ENCODE measurements at places on chromosomes 11 and 22. TPM values are rescaled to one million over a fixed set of nuclear protein-coding genes. Genes with fewer than 3 reads are reported as not detected.

The CELSR1 gene
- 23.4 TPM for polyA plus RNA-seq

The MUC5AC gene
- polyA plus RNA-seq, result not detected

GRCh38 chr22:43945632-43946383 is 9.4 kb upstream of the SAMM50 start:
- peak; percentile 70 for DNase-seq
- peaks cover 3% of the 10 kb centered on the region for H3K27me3 ChIP-seq
- H3K27ac ChIP-seq, result no peak overlapping the region
- H3K4me3 ChIP-seq, result no peak overlapping the region
- no peaks in the 10 kb centered on the region for H3K36me3 ChIP-seq

- no peak overlapping the region for H3K27ac ChIP-seq
- H3K4me1 ChIP-seq, result no peaks in the 10 kb centered on the region
- DNase-seq, result no peak
Observed at GRCh38 chr11:107849790-107850189, 8.8 kb downstream of the SLC35F2 start.

DNA sequence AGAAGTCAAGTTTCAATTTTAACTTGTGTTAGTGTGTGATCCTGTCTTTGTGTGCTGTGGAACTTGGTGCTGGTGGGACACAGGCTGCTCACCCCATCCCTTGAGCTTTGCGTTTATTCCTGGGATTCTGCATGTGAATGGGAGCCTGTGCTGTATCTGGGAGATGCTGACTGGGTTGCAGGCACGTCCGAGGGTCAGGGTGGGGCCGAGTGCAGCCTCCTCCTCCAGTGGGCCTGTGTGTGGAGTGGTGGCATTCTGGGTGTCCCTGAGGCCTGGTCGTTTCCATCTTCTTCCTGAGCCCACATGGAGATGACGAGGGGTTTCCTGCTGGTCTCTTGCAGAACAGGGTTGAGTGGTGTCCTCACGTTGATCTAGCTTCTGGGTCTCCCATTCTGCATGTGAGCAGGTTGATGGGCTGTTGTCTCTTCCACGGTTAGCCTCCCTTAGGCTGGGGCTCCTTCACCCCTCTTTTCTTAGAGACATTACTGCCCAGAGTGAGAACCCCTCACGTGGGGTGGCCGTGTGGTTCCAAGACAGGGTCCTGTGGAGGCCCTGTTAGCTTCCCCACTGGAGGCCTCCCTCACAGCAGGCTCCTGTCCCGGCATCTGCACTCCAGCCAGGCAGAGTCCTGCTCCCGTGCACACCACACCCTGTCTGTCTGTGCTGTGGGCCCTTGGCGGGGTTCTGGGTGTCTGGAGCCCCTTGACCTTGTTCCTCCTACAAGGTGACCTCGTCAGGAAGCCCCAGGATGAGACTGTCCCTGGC is 4.9 kb downstream of the PTDSS2 start:
- H3K4me3 ChIP-seq, result no peak overlapping the region
- DNase-seq, result no peak
- peaks cover 31% of the 10 kb centered on the region for H3K4me1 ChIP-seq
- no peak overlapping the region for H3K27ac ChIP-seq
- H3K27me3 ChIP-seq, result no peaks in the 10 kb centered on the region

GRCh38 chr11:108754901-108755625 is 90.2 kb downstream of the DDX10 start:
- H3K27ac ChIP-seq, result no peak overlapping the region
- peaks cover 11% of the 10 kb centered on the region for H3K4me1 ChIP-seq
- no peaks in the 10 kb centered on the region for H3K36me3 ChIP-seq
- H3K4me3 ChIP-seq, result no peak overlapping the region
- no peak for DNase-seq
